ENCODE measurements at places on chromosomes 3 and 15.

- DNase-seq = no peak
These were observed 152.9 kb upstream of the GOLIM4 start for GRCh38 chr3:168248383-168249204.

DNA sequence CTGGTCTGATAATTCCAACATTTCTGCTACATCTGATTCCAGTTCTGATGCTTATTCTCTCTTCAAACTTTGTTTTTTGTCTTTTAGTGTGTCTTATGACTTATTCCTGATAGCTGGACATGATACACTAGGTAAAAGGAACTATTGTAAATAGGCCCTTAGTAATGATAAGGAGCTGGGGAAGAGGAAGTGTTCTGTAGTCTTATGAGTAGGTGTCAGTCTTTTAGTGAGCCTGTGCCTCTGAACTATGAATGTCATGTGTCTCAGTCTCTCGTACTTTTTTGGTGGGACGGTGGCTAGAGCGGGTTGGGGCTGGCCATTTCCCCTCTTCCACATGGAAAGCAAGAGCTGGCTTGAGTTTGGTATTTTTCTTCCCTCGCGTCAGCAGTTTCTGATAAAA lies 41.2 kb downstream of the PCCB start:
- DNase-seq = no peak

- DNase-seq = no peak
These were observed 264.1 kb downstream of the ADAMTSL3 start for GRCh38 chr15:83918011-83918410.

DNA sequence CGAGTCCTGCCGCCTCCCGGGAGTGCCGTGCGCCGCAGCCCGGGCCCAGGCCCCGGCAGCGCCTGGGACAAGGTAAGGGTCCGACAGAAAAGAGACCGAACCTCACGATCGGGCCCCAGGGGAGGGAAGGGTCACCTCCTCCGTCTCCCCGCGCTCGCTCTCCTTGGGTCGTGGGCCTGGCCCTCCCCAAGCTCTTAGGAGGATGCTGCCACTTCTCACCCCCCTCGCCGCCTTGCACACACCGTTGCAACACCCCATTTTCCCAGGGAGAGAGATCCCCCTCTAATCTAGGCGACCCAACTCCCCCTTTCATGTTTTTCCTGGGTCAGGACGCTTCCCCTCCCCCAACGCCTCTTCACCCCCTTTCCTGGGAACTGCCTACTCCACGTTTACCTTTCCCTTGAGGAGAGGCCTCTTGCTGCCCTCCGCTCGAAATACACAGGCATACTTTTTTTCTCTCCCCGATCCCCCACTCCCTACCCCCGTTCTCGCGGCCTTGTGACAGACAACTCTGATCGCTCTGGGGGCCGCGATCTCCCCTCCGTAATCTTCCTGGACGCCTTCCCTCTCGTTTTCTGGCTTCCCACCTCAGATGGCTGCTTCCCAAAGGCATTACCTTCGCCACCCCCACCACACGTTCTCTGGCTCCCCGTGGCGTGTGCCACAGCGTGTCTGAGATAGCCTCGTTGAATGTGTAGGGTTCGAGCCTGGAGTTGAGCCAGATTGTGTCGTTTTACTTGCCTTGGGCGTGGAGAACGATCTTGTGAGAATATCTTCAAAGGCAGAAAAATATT lies 688 bp downstream of the SETD5 start:
- DNase-seq = peak; percentile 9

DNA sequence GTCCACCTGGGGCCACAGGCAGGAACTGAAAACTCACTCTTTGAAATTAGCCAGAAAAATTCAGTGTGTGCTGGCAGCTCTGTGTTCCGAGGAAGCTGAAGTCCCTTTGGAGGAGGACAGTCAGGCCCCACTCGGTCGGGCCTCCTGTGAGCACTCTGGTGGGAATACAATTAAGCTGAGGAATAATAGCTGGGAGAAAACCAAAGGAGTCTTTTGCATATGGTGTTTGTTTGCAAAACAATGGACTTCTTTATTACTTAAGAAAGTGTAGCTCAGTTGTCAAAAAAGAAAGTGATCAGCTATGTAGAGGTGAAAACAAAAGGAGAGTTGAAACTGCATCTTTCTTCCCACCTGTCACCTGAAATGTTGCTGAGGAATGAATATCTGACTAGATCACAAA lies 202.5 kb downstream of the MEIS2 start:
- DNase-seq = no peak

GRCh38 chr3:13653631-13654279 lies 104.8 kb downstream of the FBLN2 start:
- no peak for DNase-seq

- DNase-seq = no peak
These were observed 1.3 kb upstream of the ABCF3 start for GRCh38 chr3:184184546-184185230.

- no peak for DNase-seq
These were observed 88.0 kb downstream of the CRTC3 start for GRCh38 chr15:90617668-90618097.

- DNase-seq = no peak
These were observed 12.1 kb downstream of the EAF1 start for GRCh38 chr3:15439476-15439875.

Measured in activated CD4-positive, alpha-beta T cell treated with anti-CD3 and anti-CD28 coated beads for 24 hours (primary cell).